Stimulated activated CD8-positive, alpha-beta memory T cell treated with anti-CD3 and anti-CD28 coated beads, Interleukin-15, amount 100 ng/mL, for 48 hours (primary cell): ENCODE measurements at places on chromosomes 6 and 20.

- DNase-seq = no peak
Observed at GRCh38 chr20:37992802-37993409, 40.4 kb downstream of the TTI1 start.

DNA sequence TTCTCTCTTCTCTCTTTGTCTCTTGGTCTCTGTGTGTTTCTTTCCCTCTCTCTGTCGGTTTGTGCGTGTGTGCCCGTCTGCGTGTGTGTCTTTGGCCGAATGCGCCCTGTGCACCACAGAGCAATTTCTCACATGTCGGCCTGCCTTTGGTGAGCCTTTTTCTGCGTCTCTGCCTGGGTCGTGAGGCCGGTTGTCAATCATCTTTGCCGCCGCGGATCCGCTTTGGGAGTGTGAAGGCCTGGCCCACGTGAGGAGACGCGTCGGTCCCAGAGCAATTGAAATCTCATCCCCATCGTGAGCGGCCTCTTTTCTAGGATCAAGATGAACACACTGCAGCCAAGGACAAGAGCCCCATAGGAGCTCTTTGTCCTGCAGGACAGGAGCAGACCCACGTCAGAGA lies 580.7 kb upstream of the ZNF337 start:
- no peak for DNase-seq

DNA sequence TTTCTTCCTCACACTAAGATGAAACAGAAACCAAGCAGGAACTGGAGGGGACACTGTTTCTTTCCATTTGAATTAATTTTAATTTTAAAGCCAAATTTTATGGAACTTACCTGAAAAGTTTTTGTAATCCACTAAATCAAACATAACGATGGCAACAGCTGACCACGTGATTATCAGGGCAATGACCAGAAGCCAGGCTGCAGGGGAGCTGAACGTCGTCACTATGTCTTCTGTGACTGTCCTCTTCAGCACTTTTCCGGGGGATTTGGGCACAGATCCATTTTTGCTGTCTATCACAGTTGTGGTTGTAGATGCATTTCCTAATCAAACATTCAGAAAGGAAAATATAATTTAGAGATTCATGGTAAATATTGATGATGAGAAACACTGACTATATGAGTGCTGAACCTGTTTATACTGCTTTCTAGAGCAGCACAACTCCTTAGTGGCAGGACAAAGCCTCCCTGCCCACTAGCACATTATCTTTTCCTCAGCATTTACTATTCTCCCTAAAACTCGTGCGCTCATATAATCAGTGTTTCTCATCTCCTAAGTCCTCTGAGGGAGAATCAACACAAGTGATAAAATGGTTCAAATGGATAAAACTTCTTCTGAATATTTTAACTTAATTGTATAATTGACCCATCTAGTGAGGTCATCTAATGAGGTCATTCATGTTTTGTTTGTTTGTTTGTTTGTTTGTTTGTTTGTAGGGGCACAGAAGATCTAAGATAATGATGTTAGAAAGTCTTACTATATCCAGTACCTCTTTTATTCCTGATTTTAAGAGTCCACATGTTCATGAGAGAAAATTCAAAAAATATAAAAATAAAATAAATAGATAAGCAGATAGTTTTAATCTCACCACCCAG lies 65.7 kb downstream of the TRDN start:
- no peak for DNase-seq

DNA sequence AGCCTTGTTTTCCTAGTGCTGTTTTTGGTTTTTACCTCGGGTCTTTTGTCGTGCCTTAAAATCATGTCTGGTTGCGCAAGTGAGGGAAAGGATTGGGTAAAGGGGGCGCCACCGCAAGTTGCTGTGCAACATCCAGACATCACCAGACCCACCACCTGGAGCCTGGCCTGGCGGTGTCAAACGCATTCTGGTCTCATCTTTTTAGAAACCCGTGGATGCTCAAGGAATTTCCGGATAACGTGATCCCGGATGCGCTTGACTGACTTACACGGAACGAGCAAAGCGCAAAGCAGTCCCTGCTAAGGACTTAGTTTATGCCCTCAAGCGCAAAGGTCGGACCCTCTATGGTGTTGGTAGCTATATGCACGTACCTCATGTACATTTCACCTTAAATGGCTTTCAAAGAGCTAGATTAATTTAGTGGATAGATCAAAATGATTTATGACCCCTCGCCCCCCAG lies 105.2 kb downstream of the OR2B2 start:
- DNase-seq = no peak

DNA sequence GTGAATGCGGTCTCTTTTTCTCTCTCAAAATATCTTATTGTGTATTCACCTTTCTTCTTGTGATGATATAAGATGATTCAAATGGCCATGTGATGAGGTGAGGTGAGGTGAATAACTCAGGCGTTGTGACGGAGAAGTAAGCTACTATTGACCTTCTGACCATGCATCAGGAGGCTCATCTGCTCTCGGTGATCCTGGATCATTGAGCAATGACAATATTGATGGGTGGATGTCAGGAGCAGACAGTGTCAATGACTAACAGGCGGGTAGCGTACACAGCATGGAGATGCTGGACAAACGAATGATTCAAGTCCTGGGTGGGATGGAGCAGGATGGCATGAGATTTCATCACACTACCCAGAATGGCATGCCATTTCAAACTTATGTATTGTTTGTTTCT lies 119.6 kb downstream of the PXDC1 start:
- DNase-seq = no peak

- no peak for DNase-seq
Observed at GRCh38 chr6:45813943-45814342, 201.7 kb downstream of the CLIC5 start.

DNA sequence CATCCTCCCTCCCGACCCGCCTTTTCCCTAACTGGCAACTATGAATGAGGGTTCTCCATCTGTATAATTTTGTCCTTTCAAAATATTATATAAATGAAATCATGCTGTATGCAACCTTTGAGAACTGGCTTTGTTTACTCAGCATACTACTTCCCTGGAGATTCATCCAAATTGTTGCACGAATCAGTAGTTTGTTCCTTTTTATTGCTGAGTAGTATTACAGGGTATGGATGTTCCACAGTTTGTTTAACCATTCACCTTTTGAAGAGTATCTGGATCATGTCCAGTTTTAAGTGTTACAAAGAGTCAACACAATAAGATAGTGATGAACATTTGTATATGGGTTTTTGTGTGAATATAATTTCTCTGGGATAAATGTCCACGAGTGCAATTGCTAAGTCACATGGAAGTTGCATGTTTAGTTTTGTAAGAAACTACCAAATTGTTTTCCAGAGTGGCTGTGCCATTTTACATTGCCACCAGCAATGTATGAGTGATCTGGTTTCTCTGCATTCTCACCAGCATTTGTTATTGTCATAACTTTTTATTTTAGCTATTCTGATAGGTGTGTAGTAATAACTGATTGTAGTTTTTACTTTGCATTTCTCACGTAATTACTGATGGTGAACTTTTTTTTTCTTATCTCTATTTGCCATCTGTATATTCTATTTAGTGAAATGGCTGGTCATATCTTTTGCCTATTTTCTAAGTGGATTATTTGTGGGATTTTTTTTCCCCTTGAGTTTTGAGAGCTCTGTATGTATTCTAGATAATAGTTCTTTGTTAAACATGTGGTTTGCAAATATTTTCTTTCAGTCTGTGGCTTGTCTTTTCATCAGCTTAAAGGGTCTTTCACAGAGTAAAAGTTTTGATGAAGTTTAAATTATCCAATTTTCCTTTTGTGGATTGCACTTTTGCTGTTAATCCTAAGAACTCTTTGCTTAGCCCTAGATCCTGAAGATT lies 14.4 kb upstream of the RNF24 start:
- DNase-seq = no peak

DNA sequence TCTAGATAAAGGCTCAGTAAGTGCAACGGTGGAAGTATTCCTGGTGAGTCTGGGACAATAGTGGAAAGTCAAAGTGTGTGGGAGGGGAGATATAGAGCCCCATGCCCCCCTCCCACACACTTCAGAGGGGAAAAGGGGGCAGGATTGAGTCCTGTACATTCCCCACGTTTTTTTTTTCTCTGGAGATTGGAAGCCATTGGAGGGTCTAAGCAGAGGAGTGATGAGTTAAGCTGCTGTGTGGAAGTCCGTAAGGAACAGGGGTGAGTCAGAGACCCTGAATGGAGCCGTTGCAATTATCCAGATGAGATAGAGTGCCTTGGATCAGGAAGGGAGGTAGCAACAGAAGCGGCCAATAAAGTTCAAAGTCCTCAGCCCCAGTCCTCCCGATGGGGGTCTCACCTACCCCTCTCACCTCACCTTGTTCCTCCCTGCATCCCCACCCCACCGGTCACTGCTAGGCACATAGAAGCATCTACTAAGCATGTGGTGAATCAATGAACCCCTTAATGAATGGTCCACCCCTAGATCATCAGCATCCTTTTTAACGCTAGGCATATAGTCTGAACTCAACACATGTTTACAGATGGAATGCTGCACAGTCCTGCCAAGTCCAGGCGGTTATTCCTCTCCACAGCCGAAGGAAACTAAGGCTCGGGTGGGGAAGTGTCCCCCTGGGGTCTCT lies 662 bp upstream of the SLC9A8 start:
- no peak for DNase-seq

- no peak for DNase-seq
Observed at GRCh38 chr20:1187605-1188171, 2.9 kb upstream of the TMEM74B start.

DNA sequence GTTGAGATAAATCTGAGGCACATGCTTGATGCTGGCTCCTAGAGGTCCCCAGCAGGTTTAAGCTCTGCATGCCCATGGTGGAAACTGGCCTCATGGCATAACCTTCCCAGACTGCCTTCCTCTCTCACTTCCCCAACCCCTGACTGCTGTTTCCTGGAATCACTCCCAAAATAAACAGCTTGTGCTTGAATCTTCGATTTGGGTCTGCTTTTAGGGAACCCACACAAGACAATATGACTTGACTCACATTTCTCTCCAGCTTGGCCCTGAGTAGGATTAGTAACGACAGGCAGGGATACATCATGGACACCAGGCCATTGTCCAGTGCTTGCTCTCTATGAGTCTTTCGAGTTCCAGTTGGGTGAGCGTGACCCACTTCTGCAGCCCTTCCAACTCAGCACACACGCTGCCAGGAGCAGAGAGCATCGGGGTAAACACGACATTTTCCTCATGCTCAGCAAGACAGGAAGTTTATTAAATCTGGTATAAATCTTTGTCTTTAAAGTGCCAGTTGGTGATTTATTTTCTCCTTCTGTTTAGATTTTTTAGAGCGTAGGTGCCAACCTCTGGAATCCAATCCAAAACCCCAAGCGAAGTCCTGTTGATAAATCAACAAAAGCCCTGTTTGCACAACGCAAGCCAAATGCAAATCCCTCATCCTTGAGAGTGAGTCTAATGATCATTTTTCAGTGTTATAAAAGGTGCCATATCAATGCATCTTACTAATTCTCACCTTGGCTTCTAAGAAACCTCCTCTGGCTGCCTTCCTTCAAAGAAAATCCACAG lies 135.0 kb downstream of the FOXA2 start:
- DNase-seq = no peak

DNA sequence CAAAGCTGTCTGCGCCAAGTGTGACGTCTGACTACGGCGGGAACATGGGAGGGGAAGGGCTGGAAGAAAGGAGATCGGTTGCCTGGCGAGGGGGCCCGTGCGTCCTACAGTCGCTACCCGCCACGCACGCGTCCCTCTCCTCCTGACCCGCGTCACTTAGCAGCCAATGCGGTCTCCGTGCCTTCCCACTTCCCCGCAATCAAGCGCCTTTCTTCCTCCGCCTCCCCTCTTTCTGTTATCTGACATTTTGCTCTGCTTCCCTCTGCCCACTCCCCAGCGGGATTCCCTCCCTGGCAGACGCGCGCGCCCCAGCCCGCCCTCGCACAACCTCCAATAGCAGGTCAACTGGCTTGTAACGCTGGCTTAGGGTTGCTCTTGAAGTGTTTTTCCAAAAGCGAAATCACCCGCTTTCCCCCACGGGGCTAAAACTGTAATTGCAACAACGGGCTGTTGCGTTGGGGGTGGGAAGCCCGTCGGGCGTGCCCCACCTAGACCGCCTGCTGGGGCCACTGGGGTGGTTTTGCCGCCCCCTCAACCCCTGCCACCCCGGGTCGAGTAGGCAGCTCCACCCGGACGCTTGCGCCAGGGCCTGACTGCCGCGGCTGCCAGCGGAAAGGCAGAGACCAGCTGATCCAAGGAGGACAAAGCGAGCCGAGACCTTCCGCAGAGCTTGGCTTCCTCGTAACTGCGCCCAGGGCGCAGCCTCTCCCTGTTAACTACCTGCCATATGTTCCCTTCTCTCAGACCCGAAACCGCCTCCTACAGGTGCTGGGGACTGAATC lies 6.2 kb upstream of the SOX4 start:
- DNase-seq = no peak

DNA sequence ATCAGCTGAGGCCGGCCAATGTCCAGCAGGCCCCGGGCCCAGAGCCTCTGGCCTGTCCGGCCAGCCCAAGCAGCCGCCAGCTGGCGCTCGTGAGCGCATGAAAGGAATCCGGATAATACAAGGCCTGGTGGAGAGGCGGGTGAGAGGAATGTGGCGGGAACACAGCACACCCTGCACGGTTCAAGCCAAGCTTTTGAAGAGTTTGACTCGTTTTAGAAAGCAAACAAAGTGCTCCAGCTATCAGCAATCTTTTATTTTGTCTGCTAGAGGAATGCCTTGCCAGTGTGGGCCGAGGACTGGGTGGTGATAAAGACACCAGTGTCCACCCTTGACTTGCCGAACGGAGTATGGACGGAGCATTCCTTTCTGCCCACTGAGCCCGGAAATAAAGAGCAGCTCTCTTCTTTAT lies 9.3 kb upstream of the NEDD9 start:
- DNase-seq = no peak

DNA sequence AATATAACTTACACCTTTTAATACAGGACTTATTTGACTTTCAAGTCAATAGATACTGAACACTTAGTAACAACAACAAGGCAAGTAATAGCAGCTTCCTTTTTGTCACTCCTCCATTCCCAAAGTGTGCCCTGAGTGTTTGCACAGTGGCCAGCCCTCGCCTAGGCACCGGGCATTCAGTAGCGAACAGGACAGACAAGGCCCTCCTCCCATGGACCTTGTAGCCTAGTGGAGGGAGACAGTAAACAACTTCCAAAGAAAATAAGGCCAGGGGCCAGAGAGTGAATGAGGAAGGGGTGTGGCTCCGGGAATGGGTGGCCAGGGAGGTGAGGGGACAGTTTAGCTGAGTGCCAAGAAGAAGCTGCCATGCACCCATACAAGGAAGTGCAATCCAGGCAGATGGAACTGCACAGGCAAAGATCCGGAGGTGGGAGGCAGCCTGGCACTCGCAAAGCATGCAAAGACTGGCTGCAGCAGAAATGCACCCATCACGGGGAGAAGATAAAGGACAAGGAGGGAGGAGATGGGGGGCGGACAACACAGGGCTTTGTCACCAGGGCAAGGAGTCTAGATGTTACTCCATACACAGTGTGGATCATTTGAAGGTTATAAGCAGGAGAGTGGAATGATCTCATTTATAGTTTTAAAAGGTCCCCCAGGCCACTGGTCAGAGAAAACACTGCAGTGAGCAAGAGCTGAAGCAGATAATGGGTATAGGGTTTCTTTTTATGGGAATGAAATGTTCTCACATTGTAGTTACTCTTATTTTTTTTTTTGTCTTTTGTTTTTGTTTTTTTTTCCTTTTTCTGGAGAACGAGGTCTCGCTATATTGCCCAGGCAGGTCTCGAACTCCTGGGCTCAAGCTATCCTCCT lies 32.2 kb downstream of the ATP9A start:
- no peak for DNase-seq

- DNase-seq = no peak
Observed at GRCh38 chr6:148035806-148036390, 306.7 kb upstream of the SASH1 start.

GRCh38 chr6:139882977-139883728 lies 508.7 kb upstream of the CITED2 start:
- no peak for DNase-seq

GRCh38 chr6:137033828-137034227 lies 10.9 kb downstream of the IL20RA start:
- DNase-seq = peak; percentile 50
